Large intestine (tissue), 12 donors: ENCODE measurements at places on chromosomes 2 and 18.
A peak's percentile ranks its signal among the peaks of the same experiment; 100 is the strongest.

DNA sequence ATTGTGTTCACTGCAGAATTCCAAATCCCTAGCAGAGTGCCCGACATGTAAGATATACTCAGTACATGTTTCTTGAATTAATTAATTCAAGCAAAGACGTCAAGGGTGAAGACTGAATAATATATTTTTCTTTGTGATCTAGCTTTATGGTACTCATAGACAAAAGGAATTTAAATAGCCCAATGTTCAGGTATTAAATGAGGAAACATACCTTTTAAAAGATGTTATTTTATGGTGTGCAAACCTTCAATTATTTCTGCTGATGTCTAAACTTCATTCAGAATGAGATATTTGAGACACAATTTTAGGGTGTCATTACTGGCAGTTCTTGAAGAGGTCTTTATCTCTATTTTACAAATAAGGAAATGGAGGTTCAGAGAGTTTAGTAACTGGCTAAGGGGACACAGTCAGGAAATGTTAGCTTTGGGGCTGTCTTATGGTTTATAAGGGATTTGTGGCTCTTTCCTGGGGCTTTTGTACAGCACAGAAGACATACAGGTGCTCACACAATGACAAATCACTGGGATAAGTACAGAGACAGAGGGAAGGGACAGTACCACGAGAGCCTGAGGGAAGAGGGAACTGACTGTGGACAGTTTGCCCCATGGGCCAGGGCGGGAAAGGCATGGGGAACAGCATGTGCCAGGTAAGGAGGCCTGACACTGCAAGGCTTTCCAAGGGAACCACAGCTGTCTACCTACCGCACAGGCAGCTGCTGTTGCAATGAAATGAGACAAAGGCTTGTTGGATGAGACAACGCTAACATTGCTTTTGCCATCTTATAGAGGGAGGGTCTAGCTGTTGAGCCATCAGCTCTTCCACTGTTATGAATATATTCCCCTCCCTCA lies 155.3 kb downstream of the DDX1 start:
- DNase-seq = no peak

DNA sequence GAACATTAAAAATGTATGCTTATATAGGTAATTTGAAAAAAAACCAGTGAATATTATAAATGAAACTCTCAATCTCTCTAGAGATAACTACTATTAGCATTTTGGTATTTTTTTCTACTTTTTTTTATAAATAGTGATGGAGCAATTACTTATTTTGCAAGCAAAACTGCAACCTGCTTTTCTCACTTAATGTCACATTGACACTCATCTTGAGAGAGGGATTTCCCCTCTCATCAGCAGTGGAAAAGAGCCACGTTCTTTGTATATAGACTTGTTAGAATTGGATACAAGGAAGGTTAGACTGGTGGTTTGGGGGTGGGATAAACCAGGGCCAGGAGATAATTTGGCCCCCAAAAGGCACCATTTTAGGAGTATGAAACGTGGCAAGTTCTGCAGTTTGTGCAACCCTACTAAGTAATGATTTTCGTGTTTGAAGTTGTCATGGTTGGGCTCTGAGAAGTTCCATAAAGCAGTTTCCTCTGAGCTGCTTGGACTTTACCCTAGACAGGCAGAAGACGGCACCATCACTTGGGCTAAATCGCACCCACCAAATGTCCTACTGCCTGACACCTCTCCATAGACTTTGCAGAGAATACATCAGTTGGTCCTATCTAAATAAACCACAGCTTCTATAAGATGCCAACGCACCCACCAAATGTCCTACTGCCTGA lies 194.0 kb downstream of the ACTR3 start:
- DNase-seq = no peak

GRCh38 chr2:96260387-96261260 lies 5.2 kb downstream of the TMEM127 start:
- peak; percentile 67 for DNase-seq

GRCh38 chr18:6414118-6414722 lies 491 bp downstream of the L3MBTL4 start:
- peak; percentile 86 for DNase-seq

- no peak for DNase-seq
Measured at GRCh38 chr2:105917226-105917625, 172.5 kb downstream of the NCK2 start.

- no peak for DNase-seq
Measured at GRCh38 chr2:217920879-217921603, 81.8 kb downstream of the TNS1 start.

- DNase-seq = no peak
Measured at GRCh38 chr2:238710787-238711186, 137.1 kb upstream of the TWIST2 start.

GRCh38 chr2:128202791-128203190 lies 111.8 kb downstream of the UGGT1 start:
- no peak for DNase-seq

DNA sequence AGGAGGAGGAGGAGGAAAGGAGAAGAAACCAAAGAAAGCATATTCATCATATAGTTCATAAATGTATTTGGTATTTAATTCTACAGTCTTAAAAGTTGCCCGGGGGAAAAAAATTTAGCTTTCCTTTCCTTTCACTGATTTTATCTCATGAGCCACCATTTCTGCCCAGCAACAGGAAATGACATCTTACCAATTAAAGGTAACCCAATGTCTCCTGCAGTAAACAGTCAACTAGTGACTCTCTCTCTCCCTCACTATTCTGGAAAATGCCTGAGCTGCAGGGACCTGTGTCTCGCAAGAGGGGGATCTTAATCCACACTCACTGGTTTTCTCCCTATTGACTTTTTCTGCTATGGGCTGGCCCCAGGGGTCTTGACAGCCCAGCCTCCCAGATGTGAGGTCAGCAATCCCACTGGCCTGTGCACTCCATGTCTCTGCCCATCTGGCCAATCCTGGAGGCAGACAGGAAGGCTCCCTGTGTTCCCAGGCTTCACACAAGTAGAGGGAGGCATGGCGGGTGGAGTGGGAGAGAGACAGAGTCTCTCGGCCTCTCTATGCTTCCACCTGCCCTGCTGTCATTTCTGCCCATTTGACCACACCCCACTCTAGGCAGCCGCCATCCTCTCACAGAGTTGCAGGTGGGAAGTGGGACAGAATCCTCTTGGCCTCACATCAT lies 85.4 kb upstream of the CABLES1 start:
- no peak for DNase-seq

DNA sequence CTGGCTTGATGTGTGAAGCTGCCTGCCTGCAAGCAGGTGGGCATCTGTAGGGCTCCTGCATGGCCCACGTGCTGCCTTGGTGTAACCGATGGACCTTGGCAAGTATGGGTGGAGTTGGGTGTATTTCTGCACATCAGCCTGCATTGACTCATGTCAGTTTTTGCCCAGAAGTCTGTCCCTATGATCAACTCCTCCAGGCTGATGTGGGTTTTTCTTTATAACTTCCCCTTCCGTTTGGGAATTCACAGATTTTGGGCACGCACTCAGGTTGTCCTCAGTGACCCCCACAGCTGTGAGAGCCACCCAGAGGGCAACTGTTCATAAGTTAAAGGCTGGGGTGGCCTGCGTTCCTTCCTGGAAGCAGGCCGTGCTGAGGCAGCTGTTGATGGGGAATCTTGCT lies 123.3 kb downstream of the NCK2 start:
- DNase-seq = no peak

GRCh38 chr2:183926433-183926832 lies 671.9 kb upstream of the ZNF804A start:
- no peak for DNase-seq

- DNase-seq = no peak
Measured at GRCh38 chr2:236196366-236196765, 28.2 kb upstream of the GBX2 start.

DNA sequence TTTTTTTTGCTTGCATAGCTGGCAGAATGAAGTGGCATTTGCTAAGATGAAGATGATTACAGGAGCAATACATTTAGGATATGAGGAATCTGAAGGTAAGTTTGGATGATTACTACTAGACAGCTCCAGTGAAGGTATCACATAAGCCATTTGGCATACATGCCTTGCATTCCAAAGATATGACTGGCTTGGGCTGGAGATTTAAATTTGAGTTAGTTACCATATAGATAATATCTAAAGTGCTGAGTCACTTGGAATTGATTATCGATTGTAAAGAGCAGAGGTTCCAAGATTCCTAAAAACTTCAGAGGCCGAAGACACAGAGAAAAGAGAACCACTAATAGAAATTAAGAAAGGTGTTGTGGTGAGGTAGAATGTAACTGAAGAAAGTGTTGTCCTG lies 1026.4 kb downstream of the DSC3 start:
- no peak for DNase-seq

DNA sequence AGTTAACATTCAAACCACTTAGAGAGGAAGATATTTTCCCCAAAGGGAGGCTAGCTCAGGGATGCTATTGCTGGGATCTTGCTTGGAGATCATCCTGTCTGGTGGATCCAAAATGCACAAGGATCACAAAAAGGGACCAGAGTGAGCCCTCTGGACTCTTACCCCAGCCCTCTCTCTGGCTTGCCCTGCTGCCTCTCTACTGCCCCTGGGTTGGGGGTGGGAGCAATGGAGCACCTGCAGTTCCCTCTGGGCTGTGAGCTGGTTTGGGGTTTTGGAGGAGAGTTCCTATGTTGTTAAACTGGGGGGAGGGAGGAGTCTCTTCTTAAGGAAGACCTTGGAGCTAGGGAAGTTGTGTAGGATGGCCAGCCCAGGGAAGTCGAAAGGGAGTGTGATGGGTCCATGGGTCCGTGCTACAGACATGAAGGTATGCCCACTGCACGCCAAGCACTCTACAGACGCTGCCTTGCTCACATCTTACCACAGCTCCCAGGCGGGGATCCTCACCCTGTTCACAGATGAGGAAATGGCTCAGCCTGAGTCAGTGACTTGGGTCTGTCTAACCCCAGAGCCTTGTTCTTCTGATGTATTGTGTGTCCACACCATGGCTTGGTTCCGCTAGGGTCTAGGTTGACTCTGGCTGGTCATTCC lies 3.8 kb downstream of the LBH start:
- no peak for DNase-seq

DNA sequence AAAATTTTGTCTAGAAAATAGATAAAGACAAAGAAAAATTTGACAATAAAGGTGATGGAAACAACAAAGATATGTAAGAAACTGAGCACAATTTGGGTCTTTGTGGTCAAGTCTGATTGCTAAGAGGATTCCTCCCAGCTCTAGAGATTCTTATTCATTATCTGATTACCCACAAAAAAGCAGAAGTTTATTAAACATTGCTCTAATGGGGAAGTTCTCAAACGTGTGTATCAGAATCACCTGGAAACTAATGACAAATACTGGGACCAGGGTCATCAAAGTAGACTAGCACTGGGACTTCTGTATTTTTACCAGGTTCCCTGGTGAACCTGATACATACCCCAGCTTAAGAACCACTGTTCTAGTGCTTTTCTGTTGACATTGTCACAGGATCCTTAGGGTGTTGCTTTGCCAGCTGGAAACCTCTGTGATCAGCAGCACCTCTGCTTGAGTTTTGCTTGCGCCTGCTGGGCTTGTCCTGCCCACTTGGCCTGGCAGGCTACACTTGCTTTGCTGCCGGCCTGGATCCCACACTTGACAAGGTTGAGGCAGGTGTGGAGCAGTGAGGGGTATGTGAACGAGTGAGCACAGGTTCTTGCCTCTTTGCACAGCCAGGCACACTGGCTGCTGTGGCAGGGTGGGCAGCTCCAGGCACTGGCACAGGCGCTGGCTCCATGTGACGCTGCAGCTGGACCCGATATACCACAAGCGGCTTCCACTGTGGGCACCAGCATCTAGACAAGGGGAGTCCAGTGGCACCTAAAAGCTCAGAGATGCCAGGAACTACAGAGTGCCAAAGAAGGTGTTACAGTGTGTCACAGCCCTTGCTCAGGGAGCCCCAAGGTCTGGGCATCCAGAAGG lies 6.2 kb upstream of the GORASP2 start:
- no peak for DNase-seq
